ENCODE measurements at places on chromosomes 6 and 20. TPM values are rescaled to one million over a fixed set of nuclear protein-coding genes. Genes with fewer than 3 reads are reported as not detected.

The FANCE gene
- total RNA-seq, result 20.4 TPM

The BANF2 gene
- total RNA-seq, result not detected

DNA sequence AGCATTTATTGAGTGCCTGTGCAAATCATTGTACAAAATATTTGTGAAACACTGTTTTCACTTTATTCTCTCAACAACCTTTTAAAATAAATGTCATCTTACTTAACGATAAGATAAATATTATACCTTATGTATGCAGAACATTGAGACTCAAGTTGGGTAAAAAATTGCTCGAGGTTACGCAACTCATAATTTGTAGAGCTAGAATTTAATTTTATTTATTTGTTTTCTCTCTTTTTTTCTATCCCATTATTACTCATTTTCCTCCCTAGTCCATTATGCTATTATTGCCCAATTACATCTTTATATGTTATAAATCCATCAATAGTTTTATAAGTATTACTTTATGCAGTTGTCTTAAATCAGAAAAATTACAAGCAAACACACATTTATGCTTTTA is 77.4 kb upstream of the ELOVL5 start:
- no peak for DNase-seq

DNA sequence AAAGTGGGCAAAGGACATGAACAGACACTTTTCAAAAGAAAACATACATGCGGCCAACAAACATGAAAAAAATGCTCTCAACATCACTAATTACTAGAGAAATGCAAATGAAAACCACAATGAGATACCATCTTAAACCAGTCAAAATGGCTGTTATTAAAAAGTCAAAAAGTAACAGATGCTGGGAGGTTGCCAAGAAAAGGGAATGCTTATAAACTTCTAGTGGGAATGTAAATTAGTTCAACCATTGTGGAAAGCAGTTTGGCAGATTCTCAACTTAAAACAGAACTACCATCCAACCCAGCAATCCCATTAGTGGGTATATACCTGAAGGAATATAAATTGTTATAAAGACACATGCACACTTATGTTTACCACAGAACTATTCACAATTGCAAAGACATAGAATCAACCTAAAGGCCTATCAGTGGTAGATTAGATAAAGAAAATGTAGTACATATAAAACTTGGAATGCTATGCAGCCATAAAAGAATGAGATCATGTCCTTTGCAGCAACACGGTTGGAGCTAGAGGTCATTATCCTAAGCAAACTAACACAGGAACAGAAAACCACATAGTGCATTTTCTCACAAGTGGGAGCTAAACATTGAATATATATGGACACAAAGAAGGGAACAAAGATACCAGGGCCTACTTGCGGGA is 16.3 kb downstream of the CENPQ start:
- no peak for DNase-seq

DNA sequence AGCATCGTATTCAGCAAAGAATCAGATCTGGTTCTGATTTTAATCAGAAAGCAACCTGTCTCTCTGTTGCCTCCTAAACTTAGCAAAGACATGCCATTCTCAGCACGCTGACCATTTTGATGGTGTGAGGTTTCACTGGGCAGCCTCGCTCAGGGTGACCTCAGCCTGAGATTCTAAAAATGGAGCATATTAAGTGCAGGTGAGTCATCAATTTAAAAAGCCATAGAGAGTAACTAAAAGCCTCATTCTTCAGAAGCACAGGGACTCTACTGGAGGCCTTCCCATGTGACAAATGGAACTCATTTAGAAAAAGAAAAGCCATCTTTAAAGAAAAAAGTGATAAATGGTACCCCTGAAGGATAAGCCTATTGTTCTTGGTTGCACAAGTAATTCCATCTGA is 91.3 kb downstream of the FILIP1 start:
- no peak for DNase-seq

DNA sequence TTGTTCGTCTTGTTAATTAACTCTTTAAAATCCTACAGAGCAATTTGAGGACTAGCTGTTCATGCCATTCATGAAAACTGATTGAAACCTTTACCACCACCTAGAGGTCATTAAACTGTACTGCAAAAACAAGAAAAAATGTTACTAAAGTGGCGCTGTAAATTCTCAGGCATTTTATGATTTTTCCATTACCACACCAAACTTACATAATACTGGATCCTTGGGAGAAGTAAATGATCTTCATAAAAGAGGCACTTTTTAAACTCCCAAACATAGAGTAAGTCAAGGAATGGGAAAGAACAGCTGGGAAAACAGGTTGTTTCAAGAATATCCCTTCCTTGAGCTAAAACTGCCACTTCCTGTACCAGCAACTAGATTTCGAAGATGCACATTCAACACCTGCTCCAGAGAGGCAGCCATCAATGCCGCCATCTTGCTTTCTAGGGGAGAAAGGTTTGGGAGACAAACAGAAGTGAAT is 54.3 kb downstream of the MYLIP start:
- no peak for DNase-seq

DNA sequence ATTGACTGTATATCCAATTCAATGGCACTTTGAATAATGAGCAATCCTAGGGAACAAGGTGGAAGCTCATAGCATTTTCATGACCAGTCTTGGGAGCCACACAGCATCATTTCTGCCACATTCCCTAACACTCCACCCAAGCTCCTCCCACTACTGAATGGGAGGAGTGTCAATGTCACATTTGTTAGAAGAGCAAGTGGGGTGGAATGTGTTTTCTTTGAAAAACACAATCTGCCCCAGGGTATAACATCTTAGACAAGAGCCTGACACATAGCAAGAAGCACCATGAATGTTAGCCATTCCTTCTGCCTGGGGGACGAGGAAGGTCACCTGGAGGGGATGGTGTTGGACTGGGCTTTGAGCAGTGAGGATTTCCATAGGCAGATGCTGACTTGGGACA is 258.3 kb upstream of the PMEPA1 start:
- DNase-seq, result no peak

GRCh38 chr6:137589067-137589848 is 95.1 kb upstream of the OLIG3 start:
- DNase-seq, result no peak

GRCh38 chr20:18985551-18985950 is 172.0 kb downstream of the SCP2D1 start:
- no peak for DNase-seq

DNA sequence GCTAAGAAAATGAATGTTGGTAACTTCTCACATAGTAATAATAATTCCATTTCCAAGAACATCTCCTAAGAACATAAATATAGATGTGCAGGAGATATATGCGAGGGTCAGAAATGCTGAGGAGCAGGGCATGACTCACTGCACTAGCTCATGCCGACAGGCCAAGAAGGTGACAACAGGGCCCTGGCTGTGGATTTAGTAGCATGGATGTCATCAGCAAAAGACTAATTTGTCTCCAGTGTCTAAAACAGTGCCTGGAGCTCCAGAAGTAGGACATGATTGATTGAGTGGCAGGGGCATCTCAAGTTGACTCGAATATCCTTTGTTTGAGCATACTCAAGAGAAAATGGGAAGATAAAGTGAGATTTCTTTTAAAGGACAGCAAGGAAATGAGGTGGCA is 207.0 kb upstream of the FOXA2 start:
- DNase-seq, result no peak

- no peak for DNase-seq
These were observed 147.1 kb downstream of the EPHA7 start for GRCh38 chr6:93272211-93272610.
